ENCODE measurements at places on chromosomes 3 and 15.
A peak's percentile ranks its signal among the peaks of the same experiment; 100 is the strongest.

GRCh38 chr3:48023377-48023776 lies 7.2 kb upstream of the MAP4 start:
- DNase-seq, result no peak

DNA sequence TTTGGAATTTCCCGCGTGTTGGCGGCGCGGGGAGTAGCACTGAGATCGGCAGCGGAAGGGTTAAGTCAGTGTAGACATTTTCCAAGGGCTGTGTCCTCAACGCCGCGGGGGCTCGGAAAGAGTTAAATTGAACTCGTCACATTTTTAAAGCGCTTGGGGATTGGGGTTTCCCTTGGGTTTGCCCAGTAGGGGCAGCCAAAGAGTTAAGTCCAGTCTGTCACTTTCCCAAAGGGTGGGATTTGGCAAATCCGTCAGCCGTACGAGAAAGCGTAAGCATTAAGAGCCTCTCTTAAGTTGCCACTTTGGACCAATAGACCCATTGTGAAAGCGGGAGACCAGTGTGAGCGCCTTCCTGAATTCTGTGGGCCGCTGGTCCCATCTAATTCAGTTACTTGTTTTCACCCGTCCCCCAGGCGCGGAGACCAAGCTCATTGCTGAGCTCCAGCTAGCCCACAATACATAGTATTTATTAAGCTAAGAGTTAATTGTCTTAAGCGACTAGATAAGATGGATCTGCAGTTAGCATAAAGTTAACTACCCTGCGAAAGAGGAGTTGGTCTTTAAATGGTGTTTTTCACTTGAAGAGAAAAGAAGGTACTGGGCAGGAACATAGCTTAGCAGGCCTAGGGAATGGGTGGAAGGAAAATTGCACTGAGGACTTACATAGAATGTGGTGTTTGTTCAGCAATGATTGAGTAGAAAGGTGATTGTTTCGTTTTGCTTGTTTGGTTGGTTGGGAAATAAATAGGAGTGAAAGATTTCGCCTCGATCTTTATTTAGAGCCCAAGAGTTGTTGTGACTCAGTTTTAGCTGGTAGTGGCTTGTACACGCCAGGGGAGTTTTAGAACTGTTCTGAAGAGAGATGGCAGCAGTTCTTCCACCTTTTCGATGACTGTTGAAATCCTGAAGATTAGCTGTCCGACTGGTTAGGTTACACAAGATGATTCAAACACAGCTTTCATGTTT lies 932 bp downstream of the ARL8B start:
- no peak for DNase-seq

GRCh38 chr3:157081626-157082210 lies 78.2 kb downstream of the CCNL1 start:
- peak; percentile 72 for DNase-seq

DNA sequence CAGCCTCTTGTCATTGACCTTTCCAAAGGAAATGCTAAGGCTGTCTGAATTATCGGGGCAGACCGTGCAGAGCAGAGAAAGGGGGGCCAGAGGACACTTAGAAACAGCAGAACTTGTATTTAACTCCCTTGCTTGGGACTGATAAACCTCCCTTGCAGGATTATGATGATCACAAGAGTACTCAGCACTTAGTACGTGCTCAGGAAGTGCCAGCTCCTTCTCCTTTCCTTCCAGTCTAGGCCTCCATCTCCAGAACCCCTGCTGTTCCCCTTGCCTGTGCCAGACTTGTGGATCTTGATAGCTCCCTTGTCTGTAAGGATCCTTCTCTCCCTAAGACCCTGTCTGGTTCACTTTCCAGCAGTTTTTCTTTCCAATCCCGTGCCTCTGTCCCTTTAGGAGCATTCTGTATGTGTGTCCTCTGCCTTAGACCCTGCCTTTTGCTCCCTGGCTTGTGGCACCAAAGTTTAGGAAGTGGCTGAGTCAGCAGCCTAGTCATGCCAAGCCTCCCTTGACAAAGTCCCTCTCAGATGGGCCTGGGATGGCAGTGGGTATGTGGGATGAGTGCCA lies 747 bp downstream of the SORD start:
- no peak for DNase-seq

DNA sequence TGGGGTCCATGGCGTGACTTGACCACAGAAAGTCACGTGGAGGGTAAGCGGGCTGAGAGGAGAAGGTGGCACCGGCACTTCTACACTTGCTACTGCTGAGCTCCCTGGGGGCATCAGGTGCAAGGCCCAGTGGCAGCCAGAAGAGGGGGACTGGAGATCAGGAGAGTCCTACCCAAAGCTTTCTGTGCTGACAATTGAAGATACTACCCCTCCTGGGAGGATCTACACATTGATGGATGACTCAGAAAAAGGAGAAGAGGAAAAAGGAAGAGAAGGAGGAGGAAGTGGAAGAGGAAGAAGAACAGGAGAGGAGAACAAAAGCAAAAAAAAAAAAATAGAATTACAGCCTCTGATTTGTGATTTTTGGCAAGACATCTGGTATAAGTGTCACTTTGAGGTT lies 41.2 kb downstream of the MYO5C start:
- no peak for DNase-seq
